CD4-positive, alpha-beta T cell treated with Interleukin-4 for 4 hours (primary cell): ENCODE measurements at places on chromosomes 6 and 20.
A peak's percentile ranks its signal among the peaks of the same experiment; 100 is the strongest.

- no peak for DNase-seq
Measured at GRCh38 chr6:9307786-9308185, 872.4 kb upstream of the SLC35B3 start.

GRCh38 chr20:59948828-59949720 lies 8.9 kb downstream of the FAM217B start:
- DNase-seq: peak; percentile 67

GRCh38 chr20:8664778-8665177 lies 404.1 kb upstream of the PLCB4 start:
- DNase-seq: no peak

- DNase-seq: no peak
Measured at GRCh38 chr6:80268865-80269730, 162.6 kb downstream of the BCKDHB start.

DNA sequence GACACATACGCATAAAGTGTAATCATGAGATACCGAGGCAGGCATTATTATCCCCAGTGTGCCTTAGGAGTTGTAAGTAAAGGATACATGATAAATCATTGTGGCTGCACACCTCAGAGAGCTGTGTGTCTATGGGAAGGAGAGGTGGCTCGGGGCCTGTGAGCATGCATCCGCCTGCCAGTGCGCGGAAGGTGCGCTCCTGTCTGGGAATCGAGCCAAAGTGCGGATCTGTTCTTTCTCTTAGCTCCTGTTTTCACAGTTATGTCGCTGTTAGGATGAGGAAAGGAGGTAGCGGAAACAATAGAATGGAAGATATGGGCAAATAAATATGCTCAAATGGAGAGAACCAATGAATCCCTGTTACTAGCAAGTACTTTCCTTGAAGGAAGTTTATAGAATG lies 98.0 kb downstream of the ANKRD6 start:
- DNase-seq: no peak

DNA sequence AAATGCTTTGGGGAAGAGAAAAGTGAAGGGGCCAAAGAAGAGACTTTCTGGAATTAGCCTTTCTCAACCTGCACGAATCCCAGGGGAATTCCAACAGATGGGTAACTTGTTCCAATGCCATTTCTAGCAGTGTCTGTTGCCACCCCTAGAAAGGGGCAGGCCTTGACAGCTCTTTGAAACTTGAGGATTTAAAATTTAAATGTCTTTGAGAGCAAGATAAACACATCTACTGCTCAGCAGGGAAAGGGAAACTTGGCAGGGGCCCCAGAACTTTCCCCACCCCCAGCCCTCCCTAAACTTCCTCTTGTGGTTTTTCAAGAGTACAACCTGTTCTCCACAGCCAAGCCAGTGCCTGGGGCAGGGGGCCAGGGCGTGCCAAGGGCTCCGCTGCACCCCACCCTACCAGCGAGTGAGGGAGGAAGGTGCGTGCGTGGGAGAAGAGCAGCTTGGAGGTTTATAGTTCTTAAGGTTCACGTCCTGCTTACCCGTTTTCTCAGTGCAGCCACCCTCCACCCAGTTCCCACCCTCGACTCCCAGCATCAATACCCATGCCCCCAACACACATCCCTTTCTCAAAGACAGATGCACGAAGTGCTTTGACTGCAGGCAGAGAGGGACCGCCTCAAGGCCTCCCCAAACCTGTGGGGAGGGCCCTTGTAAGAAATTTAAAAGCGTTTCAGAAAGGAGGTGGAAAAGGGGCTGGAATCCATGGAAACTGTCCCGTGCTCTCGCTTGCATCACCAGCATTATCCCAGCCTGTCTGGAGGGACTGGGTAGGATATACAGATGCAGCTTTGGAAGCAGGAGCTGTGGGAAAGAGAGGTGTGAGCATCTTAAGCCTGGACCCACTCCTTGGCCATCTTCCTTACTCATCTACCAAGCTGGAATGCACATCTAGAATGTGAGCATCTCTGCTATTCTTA lies 4.5 kb upstream of the TAF8 start:
- DNase-seq: peak; percentile 88

- DNase-seq: no peak
Measured at GRCh38 chr6:25287941-25288340, 8.8 kb downstream of the CARMIL1 start.

- DNase-seq: no peak
Measured at GRCh38 chr6:44065443-44066140, 61.7 kb downstream of the MRPL14 start.

DNA sequence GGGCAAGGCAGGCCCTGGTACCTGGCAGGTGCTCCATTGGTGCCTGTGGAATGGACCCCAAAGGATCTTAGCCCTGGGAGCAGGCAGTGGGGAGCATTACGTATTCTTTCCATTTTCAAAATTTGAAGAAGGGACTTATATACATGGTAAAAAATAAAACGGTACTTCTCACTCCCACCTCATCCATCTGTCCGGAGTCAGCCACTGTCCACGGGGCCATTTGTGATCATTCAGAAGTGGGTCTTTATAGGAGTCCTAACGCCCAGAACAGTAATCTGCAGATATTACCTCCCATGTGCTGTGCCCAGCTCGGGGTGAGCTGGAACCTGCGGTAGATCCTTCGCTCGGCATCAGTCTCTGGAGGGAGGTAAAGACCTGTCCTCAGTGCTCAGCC lies 110.4 kb downstream of the SYCP2 start:
- DNase-seq: no peak

- no peak for DNase-seq
Measured at GRCh38 chr6:140193269-140193668, 818.8 kb upstream of the CITED2 start.

DNA sequence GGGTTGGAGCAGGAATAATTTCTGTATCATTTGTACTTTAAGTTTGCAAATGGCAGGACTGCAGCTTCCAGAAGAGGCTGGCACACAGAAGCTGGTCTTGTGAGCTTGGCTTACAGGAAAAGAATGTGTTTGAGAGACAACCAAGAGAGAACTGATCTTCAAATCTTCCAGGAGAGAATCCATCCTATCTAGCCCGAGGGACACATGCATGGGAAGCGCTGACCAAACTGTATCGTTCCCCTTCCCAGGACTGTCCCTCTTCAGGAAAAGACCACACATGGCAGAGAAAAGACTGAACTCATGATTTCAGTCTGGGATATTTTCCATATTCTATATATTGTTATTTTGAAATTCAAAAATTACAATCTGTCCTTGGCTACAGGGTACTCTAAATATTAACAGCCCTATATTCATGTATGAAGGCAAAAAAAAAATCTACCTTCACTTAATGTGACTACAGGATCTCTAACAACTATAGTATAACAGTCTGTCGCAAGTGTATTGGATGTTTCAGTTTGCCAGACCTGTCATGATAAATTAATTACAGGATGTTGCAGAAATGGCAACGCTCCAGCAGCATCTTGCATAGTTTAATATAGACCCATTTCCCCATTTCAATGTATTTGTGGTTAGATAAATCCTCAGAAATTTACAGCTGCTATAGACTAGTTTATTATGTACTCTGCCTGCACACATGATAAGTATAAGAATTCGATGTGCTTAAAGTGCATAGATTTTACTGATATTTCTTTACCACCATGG lies 99.4 kb downstream of the MYB start:
- DNase-seq: no peak

DNA sequence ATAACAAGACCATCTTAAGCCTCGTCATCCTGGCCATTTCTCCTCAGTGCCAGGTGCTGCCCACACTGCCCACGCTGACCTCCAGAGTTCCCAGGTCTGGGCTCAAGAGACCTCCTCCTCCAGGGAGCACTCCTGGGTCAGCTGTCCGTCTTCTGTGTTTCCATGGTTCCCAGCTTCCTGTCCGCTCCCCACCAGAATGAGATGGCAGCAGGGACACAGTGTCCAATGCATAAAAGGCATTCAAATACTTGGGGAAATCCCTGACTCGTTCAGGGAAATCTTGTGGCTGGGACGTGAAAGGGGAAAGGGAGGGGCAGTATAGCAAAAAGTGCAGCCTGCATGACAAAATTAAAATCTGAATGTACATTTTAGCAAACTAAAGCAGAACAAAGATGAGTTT lies 54.3 kb downstream of the SLC23A2 start:
- DNase-seq: peak; percentile 6

DNA sequence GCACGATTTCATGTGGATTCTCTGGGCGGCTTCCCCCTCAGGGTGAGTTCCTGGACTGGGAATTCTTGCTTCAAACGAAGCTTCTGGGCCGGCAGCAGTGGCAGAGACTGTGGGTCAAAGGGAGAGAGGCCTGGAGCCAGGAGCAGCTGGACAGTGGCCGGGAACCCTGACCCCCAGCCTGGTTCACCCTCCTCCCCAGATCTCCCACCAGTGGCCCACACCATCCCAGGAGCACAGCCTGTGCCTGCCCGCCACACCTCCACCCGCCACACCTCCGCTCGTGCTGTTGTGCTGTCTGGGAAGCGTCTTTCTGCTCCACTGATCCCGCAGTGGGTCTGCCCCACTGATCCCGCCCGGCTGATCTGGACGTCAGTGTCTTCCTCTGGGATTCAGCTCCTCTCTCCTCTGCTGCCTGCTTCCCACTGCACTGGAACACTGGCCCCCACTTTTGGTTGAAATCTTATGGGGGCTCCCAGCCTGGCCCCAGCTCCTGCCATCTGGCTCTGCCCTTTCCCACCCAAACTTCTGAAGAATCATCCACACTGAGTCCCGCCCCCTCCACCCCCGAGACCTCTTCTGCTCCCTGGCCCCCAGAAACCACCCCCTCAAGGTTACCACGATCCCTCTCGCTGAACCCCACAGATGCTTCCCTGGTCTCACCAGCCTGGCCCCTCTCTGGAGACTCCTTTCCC lies 9.8 kb downstream of the ZBP1 start:
- DNase-seq: no peak

DNA sequence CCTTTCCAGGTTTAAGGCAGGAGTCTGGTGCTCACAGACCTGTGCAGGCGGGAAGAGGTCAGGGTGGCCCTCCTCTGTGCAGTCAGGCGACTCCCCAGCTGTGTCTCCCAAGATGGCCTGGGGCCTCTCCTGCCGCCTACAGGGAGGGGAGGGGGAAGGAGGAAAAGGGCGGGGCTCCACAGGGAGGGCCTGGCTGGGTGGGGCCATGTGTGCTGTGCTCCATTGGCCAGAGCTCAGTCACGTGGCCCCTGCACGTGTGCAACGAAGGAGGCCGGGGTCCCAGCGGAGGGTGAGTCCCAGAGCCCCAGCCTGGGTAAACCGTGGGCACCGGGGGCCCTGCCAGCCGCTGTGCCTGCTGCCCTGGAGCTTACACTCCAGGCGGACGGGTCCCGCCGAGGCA lies 211.6 kb downstream of the ZDHHC14 start:
- DNase-seq: no peak

GRCh38 chr6:116190550-116190949 lies 63.3 kb downstream of the TSPYL4 start:
- DNase-seq: no peak
